ENCODE measurements at places on chromosomes 3 and 15. TPM values are rescaled to one million over a fixed set of nuclear protein-coding genes. Genes with fewer than 3 reads are reported as not detected.

The ZNF621 gene
- 22.5 TPM for total RNA-seq

The ADAMTS9 gene
- 22.6 TPM for total RNA-seq

The FAIM gene
- 9.9 TPM for total RNA-seq

The TUSC7 gene
- total RNA-seq: not detected

The PYGO1 gene
- 7.6 TPM for total RNA-seq

The GOLGA8J gene
- total RNA-seq: not detected

- H3K27ac ChIP-seq: no peak overlapping the region
- peaks cover 27% of the 10 kb centered on the region for H3K4me1 ChIP-seq
- H3K4me3 ChIP-seq: no peak overlapping the region
- no peak for DNase-seq
- no peaks in the 10 kb centered on the region for H3K36me3 ChIP-seq
- H3K27me3 ChIP-seq: no peaks in the 10 kb centered on the region
These were observed 65.7 kb downstream of the NLGN1 start for GRCh38 chr3:173463250-173463649.

DNA sequence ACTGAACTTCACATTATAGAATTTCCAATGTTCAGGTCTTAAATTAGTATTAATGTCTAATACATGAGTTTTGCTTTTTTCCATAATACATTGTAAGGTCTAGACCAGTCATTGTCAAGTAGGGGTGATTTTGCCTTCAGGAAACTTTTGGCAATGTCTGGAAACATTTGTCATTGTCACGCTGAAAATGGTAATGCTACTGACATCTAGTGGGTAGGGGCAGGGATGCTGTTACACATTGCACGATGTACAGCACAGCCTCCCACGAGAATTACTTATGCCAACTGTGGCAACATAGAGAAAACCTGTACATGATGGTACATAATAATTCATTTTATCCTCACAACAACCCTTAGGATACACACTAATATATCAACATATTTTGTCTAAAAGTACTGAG, 384.1 kb downstream of the CADM2 start:
- no peak for DNase-seq
- H3K4me1 ChIP-seq: no peaks in the 10 kb centered on the region
- H3K4me3 ChIP-seq: no peak overlapping the region
- H3K27ac ChIP-seq: no peak overlapping the region
- no peaks in the 10 kb centered on the region for H3K27me3 ChIP-seq

DNA sequence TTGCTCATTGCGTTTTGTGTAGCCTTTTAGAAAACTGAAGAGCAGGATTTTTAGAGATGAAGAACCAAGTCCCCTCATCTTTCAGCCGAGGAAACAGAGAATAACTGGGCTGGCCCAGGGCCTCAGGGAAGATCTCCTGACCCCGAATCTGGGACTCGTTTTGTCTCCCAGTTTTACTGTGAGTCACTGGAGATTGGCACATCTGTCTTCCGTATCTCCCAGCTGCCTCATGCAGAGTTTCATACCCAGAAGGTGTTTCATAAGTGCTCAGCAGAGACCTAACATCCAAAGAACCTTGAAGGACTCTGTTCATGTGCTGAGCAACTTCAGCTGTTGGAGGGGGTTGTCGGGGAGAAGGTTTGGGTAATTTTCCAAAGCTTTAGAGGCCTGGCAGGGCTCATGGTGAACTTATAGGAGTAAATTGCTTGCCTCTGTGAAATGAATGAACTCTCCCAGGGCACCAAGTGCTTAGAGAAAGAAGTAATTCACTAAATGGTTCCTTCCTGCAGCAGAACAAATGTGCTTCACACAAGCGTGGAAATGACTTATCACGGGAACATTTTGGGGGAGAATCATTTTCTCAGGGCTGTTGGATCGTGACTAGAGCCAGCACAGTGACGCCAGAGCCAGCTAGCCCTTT, 121.4 kb downstream of the FAM43A start:
- no peaks in the 10 kb centered on the region for H3K27me3 ChIP-seq
- no peaks in the 10 kb centered on the region for H3K36me3 ChIP-seq
- no peak overlapping the region for H3K4me3 ChIP-seq
- H3K4me1 ChIP-seq: no peaks in the 10 kb centered on the region
- no peak overlapping the region for H3K27ac ChIP-seq

DNA sequence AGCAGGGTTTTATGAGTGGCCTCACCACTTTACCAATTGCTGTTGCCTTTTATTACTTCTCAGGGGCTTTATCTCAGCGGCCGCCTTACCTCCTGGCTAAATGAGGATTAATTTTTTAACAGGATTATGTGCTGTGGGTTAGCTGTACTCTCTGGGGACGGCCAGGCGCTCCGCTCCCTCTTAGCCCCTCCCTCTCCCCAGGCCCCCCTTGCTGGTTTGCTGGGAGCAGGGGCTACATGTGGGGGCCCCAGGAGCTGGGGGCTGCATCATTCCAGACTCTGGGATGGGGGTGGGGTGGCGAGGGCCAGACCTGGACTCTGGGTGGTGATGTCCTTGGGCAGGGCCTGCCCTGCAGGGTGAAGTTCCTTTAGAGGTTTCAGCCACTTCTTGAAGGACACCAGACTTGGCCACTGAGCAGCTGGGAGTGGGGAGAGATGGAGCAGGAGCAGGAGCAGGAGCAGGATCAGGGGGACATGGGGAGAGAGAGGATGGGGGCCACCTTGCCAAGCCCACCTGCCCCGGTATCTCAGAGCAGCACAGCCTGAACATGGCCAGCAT, 196.1 kb downstream of the GOLGA6L6 start:
- no peak overlapping the region for H3K4me3 ChIP-seq
- H3K36me3 ChIP-seq: no peaks in the 10 kb centered on the region
- no peaks in the 10 kb centered on the region for H3K27me3 ChIP-seq
- no peak overlapping the region for H3K27ac ChIP-seq
- DNase-seq: no peak
- no peaks in the 10 kb centered on the region for H3K4me1 ChIP-seq

- DNase-seq: peak; percentile 99
- H3K4me1 ChIP-seq: peaks cover 87% of the 10 kb centered on the region
- no peak overlapping the region for H3K4me3 ChIP-seq
- no peaks in the 10 kb centered on the region for H3K27me3 ChIP-seq
- H3K27ac ChIP-seq: peak overlapping the region; percentile 100
These were observed 217.9 kb upstream of the THBS1 start for GRCh38 chr15:39362821-39363561.

DNA sequence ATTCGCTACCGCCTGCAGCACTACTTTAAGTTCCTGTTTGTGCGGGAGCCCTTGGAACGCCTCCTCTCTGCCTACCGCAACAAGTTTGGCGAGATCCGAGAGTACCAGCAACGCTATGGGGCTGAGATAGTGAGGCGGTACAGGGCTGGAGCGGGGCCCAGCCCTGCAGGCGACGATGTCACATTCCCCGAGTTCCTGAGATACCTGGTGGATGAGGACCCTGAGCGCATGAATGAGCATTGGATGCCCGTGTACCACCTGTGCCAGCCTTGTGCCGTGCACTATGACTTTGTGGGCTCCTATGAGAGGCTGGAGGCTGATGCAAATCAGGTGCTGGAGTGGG, 995 bp downstream of the CHST14 start:
- no peaks in the 10 kb centered on the region for H3K36me3 ChIP-seq
- DNase-seq: no peak
- peaks cover 6% of the 10 kb centered on the region for H3K4me1 ChIP-seq
- no peak overlapping the region for H3K27ac ChIP-seq
- peak overlapping the region; percentile 64 for H3K4me3 ChIP-seq

DNA sequence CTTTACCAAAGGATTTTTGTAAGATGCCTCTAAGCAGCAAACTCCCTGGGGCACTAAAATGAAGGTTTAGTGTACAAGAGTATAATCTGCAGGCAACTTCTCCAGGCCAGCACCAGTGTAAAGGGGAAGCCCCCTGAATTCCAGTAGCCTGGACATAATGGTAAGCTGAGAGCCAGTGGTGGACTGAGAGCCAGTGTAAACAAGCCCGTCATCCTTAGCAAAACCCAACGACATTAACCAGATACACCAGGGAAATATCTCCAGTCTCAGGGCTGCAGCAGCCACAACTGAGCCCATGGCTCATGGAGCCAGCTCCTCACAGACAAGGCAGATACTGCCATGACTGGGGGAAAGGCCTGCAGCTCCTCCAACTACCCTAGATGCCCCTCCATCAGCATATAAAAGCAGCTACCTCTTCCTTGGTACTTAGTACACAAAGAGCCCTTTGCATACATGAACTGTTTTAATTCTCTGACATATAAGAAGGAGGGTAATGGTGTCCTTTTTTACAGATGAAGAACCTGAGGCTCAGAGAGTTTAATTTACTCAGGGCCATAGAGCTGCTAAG, 21.7 kb downstream of the PARP16 start:
- no peak overlapping the region for H3K4me3 ChIP-seq
- DNase-seq: no peak
- H3K4me1 ChIP-seq: no peaks in the 10 kb centered on the region
- no peak overlapping the region for H3K27ac ChIP-seq
- H3K36me3 ChIP-seq: no peaks in the 10 kb centered on the region

- no peak for DNase-seq
- H3K27me3 ChIP-seq: no peaks in the 10 kb centered on the region
- H3K4me1 ChIP-seq: peaks cover 15% of the 10 kb centered on the region
- H3K4me3 ChIP-seq: no peak overlapping the region
These were observed 20.9 kb downstream of the FSTL1 start for GRCh38 chr3:120429921-120430361.

- H3K27ac ChIP-seq: no peak overlapping the region
- H3K4me3 ChIP-seq: no peak overlapping the region
- H3K27me3 ChIP-seq: no peaks in the 10 kb centered on the region
- peak; percentile 39 for DNase-seq
- H3K4me1 ChIP-seq: no peaks in the 10 kb centered on the region
These were observed 203.2 kb downstream of the CGGBP1 start for GRCh38 chr3:87855616-87856015.

DNA sequence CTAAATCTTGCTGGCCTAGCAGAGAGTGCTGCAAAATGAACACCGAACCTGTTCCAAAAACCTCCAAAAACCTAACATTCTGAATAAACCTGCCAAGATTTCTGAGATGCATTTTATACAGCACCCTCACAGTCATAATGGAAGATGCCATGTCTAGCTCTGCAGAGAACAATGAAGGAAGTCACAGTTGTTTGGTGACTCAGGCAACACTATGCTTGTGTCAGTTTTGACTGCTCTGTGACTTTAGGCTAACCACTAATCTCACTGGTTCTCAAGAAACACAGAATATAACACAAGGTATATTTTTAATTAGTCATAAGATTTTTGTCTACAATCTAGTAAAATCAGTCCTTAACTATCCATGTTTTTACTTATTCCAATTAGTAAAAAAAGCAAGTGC, 606.6 kb downstream of the TBL1XR1 start:
- DNase-seq: peak; percentile 24
- no peaks in the 10 kb centered on the region for H3K27me3 ChIP-seq
- H3K36me3 ChIP-seq: no peaks in the 10 kb centered on the region

GRCh38 chr3:11513817-11514135, 129.9 kb downstream of the VGLL4 start:
- no peak for DNase-seq
- H3K36me3 ChIP-seq: no peaks in the 10 kb centered on the region
- peaks cover 33% of the 10 kb centered on the region for H3K4me1 ChIP-seq
- H3K27ac ChIP-seq: peak overlapping the region; percentile 91
- no peaks in the 10 kb centered on the region for H3K27me3 ChIP-seq

GRCh38 chr3:179156170-179156569, 8.0 kb downstream of the PIK3CA start:
- DNase-seq: no peak
- no peaks in the 10 kb centered on the region for H3K36me3 ChIP-seq
- H3K4me3 ChIP-seq: no peak overlapping the region
- no peak overlapping the region for H3K27ac ChIP-seq

DNA sequence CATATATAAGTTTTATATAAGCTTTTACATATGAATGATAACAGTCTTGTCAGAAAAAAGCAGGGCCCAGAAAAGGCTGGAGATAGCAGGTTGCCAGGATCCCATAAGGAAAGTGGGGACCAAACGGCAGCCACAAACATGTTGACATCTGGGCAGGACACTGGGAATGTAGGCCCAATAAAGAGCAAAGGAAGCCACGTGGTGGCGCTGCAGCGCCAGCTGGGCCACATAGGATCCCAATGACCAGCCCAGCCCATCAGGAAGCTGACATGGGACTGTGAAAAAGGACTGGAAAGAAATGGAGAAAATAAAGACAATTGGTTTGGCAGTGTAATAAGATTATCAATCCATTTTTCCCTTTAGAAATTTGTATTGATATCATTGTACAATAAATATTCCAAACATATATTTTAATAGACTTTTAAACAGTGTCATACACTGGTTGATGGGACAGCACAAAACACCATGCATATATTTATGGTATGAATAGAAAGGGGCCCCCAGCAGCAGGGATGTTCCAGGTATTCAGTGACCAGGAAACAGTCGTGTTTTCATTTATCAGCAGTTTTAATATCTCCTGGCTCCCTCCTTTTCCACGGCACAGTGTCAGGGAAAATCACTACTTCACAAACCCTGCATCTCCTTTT, 89.0 kb upstream of the STRIT1 start:
- H3K27ac ChIP-seq: no peak overlapping the region
- no peaks in the 10 kb centered on the region for H3K36me3 ChIP-seq
- H3K27me3 ChIP-seq: no peaks in the 10 kb centered on the region
- peak; percentile 50 for DNase-seq

- DNase-seq: no peak
- no peak overlapping the region for H3K27ac ChIP-seq
- no peaks in the 10 kb centered on the region for H3K4me1 ChIP-seq
These were observed 2.0 kb upstream of the TPRG1 start for GRCh38 chr3:189169728-189170127.

GRCh38 chr15:51240066-51240465, 98.3 kb downstream of the CYP19A1 start:
- H3K27ac ChIP-seq: no peak overlapping the region
- peaks cover 72% of the 10 kb centered on the region for H3K27me3 ChIP-seq
- H3K4me3 ChIP-seq: no peak overlapping the region
- DNase-seq: no peak

- H3K4me3 ChIP-seq: no peak overlapping the region
- no peaks in the 10 kb centered on the region for H3K27me3 ChIP-seq
- H3K4me1 ChIP-seq: no peaks in the 10 kb centered on the region
- no peak for DNase-seq
- H3K27ac ChIP-seq: no peak overlapping the region
These were observed 838.1 kb downstream of the TBL1XR1 start for GRCh38 chr3:176359211-176359610.

DNA sequence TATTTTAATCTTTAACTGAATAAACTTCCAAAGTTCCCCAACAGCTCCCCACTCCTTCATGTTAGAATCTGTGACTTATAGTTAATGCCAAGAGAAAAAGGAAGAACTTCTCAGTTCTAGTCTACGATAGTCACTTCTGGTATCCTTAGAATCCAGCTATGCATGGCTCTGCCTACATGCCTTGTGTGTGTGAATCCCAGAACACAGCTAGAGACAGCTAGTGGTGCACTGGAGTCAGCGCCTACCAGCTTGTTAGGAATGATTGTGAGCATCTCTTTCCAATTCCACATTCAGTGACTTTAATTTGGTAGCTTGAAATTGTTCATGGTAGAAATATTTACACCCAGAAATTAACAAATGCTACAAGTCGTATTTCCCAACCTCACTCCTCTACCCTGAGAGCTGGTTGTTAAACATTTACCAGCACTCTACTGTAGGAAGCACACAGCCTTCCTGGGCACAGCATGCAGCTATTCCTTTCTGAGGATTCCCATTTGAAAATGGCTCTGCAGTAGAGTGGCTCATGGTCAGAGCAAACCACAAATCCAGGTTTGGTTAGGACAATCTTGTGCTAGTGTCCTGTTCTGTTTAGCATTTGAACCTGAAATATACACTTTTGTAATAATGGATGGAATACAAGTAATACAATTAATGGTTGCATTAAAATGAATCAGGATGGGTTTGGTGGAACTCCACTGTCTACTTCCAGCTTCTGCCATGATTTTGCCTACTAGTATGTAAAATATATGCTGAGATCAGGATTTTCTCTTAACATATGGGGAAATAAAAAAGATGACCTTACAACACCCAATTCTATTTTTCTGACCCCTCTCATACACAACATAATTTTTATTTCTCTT, 371.0 kb upstream of the GBE1 start:
- H3K4me1 ChIP-seq: no peaks in the 10 kb centered on the region
- H3K27me3 ChIP-seq: no peaks in the 10 kb centered on the region
- no peak overlapping the region for H3K27ac ChIP-seq
- H3K4me3 ChIP-seq: no peak overlapping the region
- H3K36me3 ChIP-seq: no peaks in the 10 kb centered on the region
